ENCODE measurements at places on chromosomes 6 and 20. TPM values are rescaled to one million over a fixed set of nuclear protein-coding genes. Genes with fewer than 3 reads are reported as not detected.

- DNase-seq = no peak
- H3K27ac ChIP-seq = peak overlapping the region; percentile 47
- no peaks in the 10 kb centered on the region for H3K27me3 ChIP-seq
- H3K4me3 ChIP-seq = peak overlapping the region; percentile 79
Measured at GRCh38 chr6:166382500-166382932, 224 bp downstream of the MPC1 start.

GRCh38 chr6:68673255-68673654 lies 38.2 kb downstream of the ADGRB3 start:
- no peaks in the 10 kb centered on the region for H3K36me3 ChIP-seq
- DNase-seq = no peak
- no peak overlapping the region for H3K27ac ChIP-seq
- peaks cover 4% of the 10 kb centered on the region for H3K4me1 ChIP-seq
- no peak overlapping the region for H3K4me3 ChIP-seq

Gene SLC2A10
- total RNA-seq = 23.8 TPM

DNA sequence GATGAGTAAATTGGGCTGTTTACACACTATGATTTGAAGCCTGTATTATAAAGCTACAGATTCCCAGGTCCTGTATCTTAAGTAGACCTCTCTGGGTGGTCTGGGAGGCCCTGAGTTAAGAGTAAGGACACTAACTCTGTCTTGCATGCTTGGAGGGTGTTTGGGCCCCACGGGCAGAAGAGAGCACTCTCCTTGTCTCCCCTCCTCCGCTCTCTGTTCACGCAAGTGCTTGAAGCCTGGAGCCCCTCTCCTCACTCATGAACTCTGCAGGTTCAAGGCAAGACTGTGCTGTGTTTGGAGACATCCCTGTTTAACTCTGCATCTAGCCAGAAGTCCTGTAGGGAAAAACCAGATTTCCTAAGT lies 154.0 kb downstream of the ZDHHC14 start:
- no peak overlapping the region for H3K27ac ChIP-seq
- no peak for DNase-seq
- no peak overlapping the region for H3K4me3 ChIP-seq
- no peaks in the 10 kb centered on the region for H3K36me3 ChIP-seq
- no peaks in the 10 kb centered on the region for H3K27me3 ChIP-seq

GRCh38 chr20:17688965-17689364 lies 6.9 kb upstream of the RRBP1 start:
- no peaks in the 10 kb centered on the region for H3K36me3 ChIP-seq
- peak; percentile 54 for DNase-seq
- no peak overlapping the region for H3K4me3 ChIP-seq
- peaks cover 17% of the 10 kb centered on the region for H3K4me1 ChIP-seq
- peaks cover 26% of the 10 kb centered on the region for H3K27me3 ChIP-seq

Gene THEMIS
- total RNA-seq = not detected

- no peak overlapping the region for H3K4me3 ChIP-seq
- peaks cover 14% of the 10 kb centered on the region for H3K27me3 ChIP-seq
- H3K4me1 ChIP-seq = no peaks in the 10 kb centered on the region
- H3K27ac ChIP-seq = no peak overlapping the region
- H3K36me3 ChIP-seq = no peaks in the 10 kb centered on the region
Measured at GRCh38 chr6:167410462-167410861, 85.6 kb downstream of the TTLL2 start.

- H3K27ac ChIP-seq = no peak overlapping the region
- no peak overlapping the region for H3K4me3 ChIP-seq
- peaks cover 4% of the 10 kb centered on the region for H3K4me1 ChIP-seq
- no peak for DNase-seq
- H3K36me3 ChIP-seq = no peaks in the 10 kb centered on the region
- no peaks in the 10 kb centered on the region for H3K27me3 ChIP-seq
Measured at GRCh38 chr6:135578976-135579375, 81.4 kb upstream of the AHI1 start.

Gene CST1
- total RNA-seq = not detected

DNA sequence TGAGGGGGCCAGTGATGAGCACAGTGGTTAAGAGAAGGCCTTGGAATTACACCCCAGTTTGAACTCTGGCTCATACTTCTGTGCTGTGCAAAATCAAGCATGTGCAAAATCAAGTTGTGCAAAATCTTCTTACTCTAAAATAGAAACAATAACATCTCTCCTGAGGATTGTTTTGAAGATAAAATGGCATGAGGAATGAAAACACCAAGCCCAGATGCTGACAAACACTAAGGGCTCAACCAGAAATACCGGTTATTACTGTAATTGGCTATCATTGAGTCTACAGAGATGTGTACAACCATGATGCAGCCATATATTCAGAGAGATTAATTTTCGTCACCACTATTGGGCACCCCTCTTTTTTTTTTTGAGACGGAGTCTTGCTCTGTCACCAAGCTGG lies 5.9 kb upstream of the BCAS1 start:
- no peak for DNase-seq
- H3K36me3 ChIP-seq = no peaks in the 10 kb centered on the region
- no peak overlapping the region for H3K4me3 ChIP-seq
- no peaks in the 10 kb centered on the region for H3K4me1 ChIP-seq
- H3K27me3 ChIP-seq = peaks cover 7% of the 10 kb centered on the region

DNA sequence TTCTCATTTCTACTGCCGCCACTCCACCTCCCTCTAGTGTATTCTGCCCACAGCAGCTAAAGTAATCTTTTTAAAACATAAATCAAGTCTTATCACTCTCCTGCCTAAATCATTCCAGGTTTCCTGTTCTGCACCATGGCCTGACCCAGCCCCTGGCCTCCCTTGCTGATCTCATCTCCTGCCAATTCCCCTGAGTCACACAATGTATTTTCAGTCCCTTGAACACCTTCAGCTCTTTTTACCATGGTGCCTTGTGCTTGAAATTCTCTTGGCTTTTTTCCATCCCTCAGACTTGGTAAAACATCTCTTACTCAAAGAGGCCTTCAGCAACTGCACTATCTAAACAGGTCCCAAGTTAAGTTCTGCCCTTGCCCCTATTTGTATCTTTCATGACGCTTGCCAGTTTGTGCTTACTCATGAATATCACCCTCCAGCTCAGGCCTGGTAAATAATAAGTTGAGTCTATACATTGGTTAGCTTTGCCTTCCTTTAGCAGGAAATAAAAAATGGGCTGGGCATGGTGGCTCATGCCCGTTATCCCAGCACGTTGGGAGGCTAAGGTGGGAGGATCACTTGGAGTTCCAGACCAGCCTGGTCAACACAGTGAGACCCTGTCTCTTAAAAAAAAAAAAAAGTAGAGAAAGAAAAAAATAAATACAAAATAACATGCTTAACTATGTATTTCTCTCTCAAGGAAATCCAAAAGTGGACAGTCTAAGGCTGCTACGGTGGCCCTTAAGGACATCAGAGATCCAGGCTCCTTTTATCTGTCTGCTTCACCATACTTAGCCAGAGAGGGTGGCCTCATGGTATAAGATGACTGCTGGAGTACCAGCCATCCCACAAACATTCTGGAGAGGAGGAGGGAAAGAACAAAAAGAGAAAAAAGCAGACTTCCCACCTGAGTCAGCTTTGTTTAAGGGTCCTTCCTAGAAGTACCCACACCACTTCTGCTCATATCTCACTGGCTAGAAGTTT lies 62.2 kb downstream of the ARFGEF2 start:
- peaks cover 74% of the 10 kb centered on the region for H3K36me3 ChIP-seq
- DNase-seq = no peak
- H3K4me3 ChIP-seq = no peak overlapping the region
- H3K27me3 ChIP-seq = no peaks in the 10 kb centered on the region
- peak overlapping the region; percentile 62 for H3K27ac ChIP-seq
- H3K4me1 ChIP-seq = peaks cover 5% of the 10 kb centered on the region

DNA sequence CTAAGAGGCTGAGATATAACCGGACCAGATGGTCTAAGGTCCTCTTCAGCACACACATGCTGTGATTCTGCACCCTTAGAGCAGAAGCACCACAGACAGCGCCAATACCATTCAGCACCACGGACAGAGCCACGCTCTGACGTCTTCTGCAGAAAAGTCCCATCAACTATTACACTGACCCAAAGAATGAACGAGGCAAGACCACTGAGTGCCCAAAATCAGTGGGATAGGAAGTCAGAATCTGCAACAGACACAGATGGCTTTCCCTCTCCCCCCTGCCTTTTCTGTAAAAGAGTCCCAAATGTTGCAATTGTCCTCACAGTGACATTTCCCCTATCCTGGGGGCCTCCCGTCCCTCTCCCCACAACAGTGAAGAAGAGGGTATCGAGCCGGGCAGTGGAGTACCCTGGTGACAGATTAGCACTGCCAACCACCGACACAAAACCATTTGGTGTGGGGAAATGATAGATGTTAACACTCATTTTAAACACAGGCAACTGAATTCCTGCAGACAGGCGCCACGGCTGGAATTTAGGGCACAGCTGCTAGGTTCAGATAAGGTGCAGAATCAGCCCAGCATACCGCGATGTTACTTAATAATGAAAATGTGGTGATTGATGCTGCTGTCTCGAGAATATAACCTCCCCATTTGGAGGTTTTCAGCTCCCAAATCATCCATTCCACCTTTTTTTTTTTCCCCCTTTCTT lies 66.6 kb upstream of the CTNNBL1 start:
- H3K27ac ChIP-seq = no peak overlapping the region
- peak; percentile 86 for DNase-seq
- H3K4me1 ChIP-seq = peaks cover 6% of the 10 kb centered on the region
- no peak overlapping the region for H3K4me3 ChIP-seq
- H3K27me3 ChIP-seq = peaks cover 70% of the 10 kb centered on the region

DNA sequence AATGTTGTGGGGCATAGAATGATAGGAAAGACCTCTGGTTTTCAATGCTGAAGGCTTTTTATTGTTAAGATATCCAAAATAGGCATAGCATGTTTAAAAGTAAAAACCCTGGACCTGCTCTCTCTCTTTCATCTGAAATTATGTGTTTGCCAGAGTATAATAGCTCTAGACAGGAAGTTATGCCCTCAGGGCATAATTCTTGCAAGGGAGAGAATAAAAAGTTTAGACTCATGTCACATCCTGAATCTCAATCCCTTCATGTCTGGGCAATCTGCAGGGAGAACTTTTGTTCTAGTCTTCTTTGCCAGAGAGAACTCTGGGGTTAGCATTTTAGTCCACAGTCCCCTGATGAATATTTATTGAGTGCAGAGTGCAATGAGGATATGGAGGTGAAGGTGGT lies 297.3 kb upstream of the FLRT3 start:
- DNase-seq = no peak
- no peak overlapping the region for H3K4me3 ChIP-seq
- peak overlapping the region; percentile 47 for H3K27ac ChIP-seq
- peaks cover 16% of the 10 kb centered on the region for H3K4me1 ChIP-seq

GRCh38 chr6:107154131-107154800 lies 39.0 kb upstream of the BEND3 start:
- H3K4me3 ChIP-seq = no peak overlapping the region
- DNase-seq = no peak
- H3K27ac ChIP-seq = no peak overlapping the region
- H3K4me1 ChIP-seq = peaks cover 26% of the 10 kb centered on the region
- no peaks in the 10 kb centered on the region for H3K36me3 ChIP-seq

GRCh38 chr20:51985013-51985415 lies 182.7 kb upstream of the SALL4 start:
- H3K36me3 ChIP-seq = no peaks in the 10 kb centered on the region
- peaks cover 16% of the 10 kb centered on the region for H3K4me1 ChIP-seq
- no peak overlapping the region for H3K4me3 ChIP-seq
- DNase-seq = no peak
- no peaks in the 10 kb centered on the region for H3K27me3 ChIP-seq
